Fibroblast of skin of scalp (primary cell): ENCODE measurements at places on chromosomes 5 and 9.

- DNase-seq = peak; percentile 29
Measured at GRCh38 chr5:106894964-106895363, 775.8 kb downstream of the EFNA5 start.

DNA sequence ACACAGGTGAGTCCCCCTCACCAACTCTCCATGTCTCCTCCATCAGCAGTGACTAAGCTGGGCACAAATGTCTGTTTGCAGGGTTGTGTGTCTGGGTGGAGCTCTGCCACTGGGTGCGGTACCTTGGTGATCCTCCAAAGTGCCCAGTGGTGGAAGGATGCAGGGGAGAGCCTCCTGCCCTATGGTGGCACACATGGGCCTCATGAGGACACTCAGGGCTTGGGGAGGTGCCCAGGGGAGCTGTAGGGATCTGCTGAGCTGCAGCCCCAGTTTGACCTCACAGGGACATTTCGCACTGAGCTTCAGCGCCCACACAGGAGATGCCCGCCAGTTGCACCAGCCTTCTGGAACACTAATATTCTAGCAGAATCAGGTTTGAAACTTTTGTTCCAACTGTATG lies 29.5 kb downstream of the S1PR3 start:
- DNase-seq = no peak

GRCh38 chr9:70147651-70148050 lies 104.0 kb downstream of the MAMDC2 start:
- no peak for DNase-seq

DNA sequence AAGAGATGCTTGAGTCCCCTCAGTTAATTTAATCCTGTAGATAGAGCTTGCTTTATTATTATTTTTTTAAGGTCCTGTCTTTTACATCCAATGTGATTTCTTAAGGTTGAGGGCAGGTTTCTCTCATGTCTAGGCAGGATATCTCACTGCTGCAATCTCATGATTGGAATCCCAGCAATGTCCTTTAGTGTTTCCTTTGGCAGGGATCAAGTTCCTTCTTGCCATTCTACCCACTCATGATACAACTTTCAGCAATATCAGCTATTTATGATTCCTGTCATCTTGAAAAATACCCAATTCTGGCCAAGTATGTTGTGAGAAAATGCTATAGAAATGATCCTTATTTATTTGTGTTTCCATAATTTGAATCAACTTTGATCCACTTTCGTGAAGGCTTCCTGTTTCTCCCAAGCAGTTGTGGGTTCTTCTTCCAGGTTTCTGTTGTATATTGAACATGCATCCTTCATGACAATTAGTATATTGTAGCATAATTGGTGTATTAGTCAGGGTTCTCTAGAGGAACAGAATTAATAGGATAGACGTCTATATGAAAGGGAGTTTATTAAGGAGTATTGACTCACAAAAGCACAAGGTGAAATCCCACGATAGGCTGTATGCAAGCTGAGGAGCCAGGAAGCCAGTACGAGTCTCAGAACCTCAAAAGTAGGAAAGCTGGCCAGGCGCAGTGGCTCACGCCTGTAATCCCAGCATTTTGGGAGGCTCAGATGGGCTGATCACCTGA lies 18.4 kb upstream of the VPS13A start:
- peak; percentile 54 for DNase-seq

DNA sequence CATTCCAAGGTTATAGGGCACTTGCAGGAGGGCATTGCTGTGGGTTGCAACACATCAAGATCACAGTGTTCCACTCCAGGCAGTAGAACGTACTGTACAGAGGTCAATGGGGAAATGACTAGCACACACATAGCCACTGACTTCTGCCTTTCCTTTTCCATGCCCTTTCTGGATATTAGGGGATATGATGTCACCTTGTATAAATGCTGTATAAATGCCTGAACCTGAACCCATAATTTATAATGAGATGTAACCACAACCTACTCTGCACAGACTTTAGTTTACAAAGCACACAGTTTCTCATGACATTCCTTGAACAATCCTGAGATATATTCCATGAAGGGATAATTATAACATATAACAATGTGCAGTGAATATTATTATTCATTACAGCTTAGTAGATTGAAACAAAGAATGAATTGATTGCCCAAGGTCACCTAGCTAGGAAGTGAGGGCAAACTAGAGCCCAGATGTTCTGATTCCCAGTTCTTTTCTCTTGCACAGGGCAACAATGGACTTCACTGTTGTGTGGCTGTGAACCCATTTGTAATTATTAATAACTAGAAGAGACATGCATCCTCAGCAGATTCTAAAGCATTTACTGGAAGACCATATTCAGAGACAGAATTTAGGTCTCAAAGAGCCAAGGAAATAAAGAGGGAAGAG lies 5.6 kb upstream of the ABLIM3 start:
- DNase-seq = peak; percentile 56

DNA sequence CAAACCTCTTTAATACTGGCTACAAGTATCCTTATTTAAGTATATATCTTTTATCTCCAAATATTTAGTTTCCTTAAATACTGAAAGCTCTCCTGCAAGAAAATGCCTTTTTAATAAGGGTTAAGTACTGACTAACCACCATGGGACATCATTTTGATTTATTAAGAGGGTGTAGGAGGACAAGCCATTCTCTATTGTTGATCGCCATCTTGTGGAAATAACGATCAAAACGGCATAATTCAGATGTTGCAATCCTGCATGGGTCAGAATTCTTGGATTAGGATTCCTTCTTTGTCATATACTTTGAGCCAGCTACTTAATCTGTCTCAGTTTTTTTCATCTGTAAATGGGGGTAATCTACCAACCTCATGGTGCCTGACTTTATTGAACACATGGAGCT lies 28.7 kb upstream of the C5orf46 start:
- peak; percentile 33 for DNase-seq
